ENCODE measurements at places on chromosomes 6 and 20. TPM values are rescaled to one million over a fixed set of nuclear protein-coding genes. Genes with fewer than 3 reads are reported as not detected.

The PDYN gene
- not detected for total RNA-seq

The GFRAL gene
- total RNA-seq, result not detected

- DNase-seq, result no peak
- H3K4me3 ChIP-seq, result no peak overlapping the region
- H3K27me3 ChIP-seq, result no peaks in the 10 kb centered on the region
- H3K27ac ChIP-seq, result no peak overlapping the region
- H3K4me1 ChIP-seq, result no peaks in the 10 kb centered on the region
Measured at GRCh38 chr6:145562771-145563615, 172.3 kb downstream of the EPM2A start.

GRCh38 chr6:119830494-119831295, 481.1 kb upstream of the MAN1A1 start:
- no peaks in the 10 kb centered on the region for H3K4me1 ChIP-seq
- no peak overlapping the region for H3K4me3 ChIP-seq
- no peaks in the 10 kb centered on the region for H3K27me3 ChIP-seq
- no peak for DNase-seq
- no peak overlapping the region for H3K27ac ChIP-seq
- no peaks in the 10 kb centered on the region for H3K36me3 ChIP-seq

- no peaks in the 10 kb centered on the region for H3K27me3 ChIP-seq
- no peak overlapping the region for H3K4me3 ChIP-seq
Measured at GRCh38 chr6:125819535-125820326, 29.0 kb downstream of the NCOA7 start.

Measured in tibial nerve (tissue), 4 donors.